COLO829 (cell line): ENCODE measurements at places on chromosomes 5 and 9.
A peak's percentile ranks its signal among the peaks of the same experiment; 100 is the strongest.

- no peak for DNase-seq
These were observed 14.9 kb downstream of the CHD1 start for GRCh38 chr5:98913911-98914310.

DNA sequence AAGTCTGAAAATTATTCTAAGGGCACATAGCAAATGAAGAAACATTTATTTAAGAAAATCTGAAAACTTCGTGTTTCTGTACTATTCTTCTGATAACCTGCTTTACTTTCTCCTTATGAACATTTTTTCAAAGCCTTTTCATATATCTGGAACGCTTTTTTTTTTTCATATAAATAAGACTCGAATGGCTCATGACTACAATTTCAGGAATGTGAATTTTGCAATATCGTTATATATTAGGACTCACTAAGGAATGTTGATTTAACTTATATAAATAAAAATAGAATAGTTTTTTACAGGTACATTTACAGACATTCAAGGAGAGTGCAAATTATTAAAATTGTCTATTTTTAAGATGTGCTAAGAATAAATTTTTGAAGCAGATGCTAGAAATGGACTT is 42.9 kb downstream of the GPBP1 start:
- no peak for DNase-seq

DNA sequence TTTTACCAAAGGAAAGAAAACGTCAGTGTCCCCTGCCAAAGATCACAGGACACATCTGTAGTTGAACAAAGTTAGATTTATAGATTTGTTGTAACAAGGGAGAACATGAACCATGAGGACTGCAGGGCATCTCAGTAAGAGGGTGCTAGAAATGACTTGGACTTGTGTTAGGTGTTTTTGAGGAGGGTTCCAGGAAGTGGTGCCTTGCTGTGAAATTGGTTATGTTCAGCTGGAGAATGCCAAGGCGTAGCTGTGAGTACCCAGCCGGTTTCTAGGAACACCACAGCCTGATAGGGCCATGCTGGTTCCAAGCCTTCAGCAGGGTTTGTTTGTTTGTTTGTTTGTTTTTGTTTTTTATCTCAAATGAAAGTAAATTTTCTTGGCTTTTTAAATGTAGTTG is 5.3 kb downstream of the SPEF2 start:
- no peak for DNase-seq

DNA sequence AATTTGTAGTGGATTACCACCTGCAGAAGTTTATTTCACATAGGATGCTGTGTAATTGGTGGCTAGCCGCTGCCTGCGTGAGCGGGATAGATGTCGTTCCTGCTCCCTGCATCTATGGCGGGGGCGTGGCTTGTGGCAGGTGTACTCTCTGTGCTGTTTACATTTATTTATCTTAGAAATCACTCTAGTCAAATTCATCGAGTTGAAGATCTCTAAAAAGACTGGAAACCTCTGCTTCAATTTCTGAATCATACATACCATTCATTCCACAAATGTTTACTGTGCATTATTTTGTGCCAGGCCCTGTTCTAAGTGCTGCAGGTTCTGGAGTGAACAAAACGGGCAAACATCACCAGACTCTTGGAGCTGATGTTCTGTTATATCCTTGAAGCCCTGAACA is 11.9 kb downstream of the ROPN1L start:
- no peak for DNase-seq

DNA sequence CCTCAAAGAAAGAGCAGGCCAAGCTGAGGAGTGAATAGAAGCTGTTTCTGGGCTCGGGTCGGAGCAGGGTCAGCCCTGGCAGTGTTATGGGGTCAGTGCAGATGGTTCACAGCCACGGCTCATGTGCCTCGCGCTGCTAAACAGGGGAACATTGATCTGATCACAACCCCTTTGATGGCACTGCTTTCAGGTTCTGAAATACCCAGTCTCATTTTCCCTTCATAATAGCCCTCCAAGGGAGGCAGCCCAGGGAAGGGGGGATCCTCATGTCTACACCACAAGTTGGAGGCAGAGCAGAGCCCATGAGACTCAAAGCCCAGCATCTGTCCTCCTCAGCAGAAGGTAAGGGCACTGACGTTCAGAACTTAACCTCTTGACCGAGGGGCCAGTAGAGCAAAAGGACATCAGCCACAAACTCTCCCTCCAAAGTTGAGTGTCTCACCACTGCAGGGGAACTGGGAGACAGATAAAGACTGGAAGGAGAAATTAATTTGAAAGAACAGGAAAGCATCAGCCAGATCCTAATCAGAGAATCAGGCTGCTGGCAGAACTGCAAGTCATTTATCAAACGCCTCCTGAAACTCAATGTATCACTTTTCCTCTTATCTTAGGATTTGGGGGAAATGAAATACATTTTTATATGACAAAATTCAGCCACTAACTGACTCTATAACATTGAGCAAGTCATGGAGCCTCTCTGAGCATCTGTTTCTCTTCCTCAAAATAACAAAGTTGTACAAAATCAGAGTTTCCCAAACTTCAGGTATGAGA is 110.6 kb downstream of the SH3TC2 start:
- no peak for DNase-seq

- DNase-seq, result no peak
These were observed 34.2 kb upstream of the IL7R start for GRCh38 chr5:35822511-35822910.

GRCh38 chr5:29230591-29230990 is 1962.9 kb upstream of the CDH6 start:
- no peak for DNase-seq

GRCh38 chr9:96078897-96079490 is 203.5 kb downstream of the ERCC6L2 start:
- no peak for DNase-seq

GRCh38 chr9:69949396-69949795 is 94.3 kb upstream of the MAMDC2 start:
- DNase-seq, result no peak

DNA sequence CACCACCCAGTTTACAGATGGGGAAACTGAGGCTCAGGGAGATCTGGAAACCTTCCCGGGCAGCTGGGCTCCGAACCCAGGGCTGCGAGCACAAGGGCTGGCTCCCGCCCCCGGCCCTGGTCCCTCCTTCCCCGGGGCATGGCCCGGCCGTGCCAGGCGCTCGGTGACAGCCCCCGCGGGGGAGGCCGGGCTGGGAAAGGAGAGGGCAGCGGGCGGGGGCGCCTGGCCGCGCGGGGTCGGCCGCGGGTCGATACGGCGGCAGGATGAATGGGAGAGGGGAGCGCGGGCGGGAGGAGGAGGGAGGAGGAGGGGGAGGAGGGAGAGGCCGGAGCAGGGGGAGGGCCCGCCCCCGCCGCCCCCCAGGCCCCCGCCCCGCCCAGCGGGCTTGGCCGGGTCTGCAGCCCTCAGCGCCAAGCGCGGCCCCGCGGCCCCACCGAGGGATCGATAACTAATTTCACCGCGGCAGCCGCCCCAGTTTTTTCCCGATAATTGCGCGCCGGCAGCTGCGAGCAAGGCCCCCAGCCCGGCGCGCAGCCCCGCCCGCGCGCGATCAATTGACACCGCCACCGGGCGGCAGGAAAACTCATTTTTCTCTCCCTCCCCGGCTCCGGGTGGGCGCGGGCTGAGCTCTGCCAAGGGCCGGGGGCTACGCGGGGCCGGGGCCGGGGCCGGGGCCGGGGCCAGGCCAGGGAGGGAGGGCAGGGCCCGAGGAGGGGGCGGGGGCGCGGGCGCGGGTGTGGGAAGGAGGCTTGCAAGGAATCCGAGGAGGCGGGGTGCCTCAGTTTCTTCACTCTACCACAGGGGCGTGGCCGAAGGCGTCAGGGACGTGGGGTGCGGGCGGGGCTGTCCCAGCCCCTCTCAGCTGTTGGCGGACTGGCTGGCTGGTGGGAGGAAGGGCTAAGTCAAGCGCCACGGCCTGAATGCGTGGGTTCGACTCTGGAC is 52.1 kb downstream of the C9orf50 start:
- no peak for DNase-seq

- peak; percentile 93 for DNase-seq
These were observed 46.5 kb downstream of the GNA14 start for GRCh38 chr9:77601476-77602099.

- DNase-seq, result no peak
These were observed 9.8 kb upstream of the UBE2D2 start for GRCh38 chr5:139551191-139551889.

DNA sequence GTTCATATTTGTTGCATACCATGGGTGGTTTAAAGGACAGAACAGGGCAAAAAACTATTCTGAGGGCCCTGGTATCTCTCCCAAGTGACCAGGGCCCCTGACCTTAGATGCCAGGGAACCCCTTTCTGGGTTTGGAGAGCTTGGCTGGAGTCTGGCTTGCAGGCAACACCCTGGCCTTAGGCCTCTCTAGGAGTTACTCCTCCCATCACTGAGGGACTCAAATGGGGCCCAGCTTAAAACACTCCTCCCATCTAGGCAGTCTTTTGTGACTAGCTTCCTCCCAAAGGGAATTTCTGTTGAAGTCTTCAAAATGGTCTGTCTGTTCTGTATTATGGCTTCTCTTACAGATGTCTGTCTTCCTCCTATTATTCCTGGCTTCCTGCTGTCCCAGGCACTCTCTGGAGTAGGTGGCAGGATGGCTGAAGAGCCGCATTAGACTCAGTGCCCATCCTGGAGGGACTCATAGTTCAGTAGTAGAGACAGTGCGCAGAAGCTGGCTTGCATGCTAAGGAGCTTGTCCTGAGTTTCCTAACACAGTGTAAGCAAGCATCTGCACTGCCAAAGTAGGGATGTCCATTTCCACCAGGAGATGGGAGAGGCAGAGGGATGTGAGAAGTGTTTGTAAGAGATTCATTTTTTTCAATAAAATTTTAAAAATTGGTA is 10.0 kb downstream of the COL15A1 start:
- DNase-seq, result no peak

GRCh38 chr9:98894761-98895160 is 48.9 kb upstream of the COL15A1 start:
- no peak for DNase-seq

DNA sequence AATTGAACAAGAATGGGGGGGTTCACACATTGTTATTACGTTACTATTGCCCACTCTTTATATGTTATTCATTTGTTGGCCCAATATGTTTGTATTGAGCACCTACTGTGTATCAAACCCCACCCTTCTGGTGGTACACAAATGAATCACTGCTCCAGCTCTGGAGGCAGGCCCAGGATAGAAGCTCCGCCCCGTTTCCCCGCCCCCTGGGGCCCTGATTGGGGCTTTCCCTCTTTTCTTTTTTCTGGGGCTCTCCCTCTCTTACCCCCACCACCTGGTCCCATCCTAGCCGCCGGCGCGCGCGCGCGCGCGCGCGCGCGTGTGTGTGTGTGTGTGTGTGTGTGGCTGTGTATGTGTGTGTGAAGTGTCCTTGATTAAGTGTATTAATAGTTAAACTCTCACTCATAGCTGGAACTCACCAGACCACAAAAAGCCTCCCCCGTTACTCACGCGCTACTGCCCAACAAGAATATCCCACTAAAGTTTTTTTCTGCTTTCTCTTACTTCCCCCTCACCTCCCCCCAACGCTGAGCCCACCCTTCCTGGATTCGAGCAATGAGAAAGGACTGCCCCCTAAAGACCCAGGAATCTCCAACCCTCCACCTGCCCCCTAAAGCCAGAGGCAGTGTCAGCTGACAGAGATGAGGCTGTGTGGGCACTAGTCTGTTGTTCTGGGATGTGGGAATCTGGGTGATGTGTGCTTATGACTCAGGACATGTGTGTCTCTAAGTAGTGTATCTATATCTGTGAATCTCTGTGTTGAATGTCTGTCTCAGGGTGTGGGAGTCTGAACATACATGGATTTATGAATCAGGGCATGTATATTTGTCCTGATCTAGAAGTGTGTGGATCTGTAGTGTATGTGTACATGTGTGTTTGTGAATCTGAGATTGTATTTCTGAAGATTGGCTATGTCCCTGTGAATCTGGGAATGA is 4.0 kb downstream of the CXXC5 start:
- DNase-seq, result peak; percentile 77

DNA sequence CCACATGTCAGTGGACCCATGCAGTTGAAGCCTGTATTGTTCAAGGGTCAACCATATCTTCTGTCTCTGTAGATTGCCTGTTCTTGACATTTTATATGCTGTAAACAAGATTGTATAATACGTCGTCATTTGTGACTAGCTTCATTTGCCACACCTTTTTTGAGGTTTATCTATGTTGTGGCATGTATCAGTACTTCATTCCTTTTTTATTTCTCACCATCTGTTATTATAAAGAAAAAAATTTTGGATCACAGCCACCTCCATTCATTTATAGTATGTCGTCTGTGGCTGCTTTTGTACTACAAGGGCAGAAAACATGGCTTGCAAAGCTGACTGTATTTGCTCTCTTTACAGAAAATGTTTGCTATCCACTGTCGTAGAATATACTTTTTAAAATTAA is 72.4 kb downstream of the TEK start:
- DNase-seq, result no peak

DNA sequence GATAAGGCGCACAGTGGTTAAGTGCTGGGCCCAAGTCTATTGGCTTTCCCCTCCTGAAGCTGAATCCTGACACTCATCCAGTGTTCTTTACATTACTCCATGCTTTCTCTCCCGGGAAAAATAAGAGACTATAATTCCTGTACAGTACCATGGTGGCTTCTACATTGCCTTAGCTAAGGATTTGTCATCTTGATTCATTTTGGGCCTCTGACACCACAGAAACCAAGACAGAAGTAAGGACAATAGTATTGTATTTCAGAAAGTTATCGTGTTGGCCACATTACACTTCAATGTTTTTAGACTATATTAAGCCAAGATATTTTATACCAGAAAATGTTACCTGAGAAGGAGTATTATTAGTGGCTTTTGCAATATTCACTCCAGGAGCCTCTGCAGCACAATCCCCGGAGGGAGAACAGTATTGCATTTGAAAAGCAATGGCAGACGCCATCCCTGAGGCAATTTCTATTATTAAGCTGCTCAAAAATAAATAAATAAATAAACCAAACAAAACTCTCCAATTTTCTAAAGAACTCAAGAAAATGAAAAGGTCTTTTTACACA is 267.9 kb downstream of the ENC1 start:
- no peak for DNase-seq

DNA sequence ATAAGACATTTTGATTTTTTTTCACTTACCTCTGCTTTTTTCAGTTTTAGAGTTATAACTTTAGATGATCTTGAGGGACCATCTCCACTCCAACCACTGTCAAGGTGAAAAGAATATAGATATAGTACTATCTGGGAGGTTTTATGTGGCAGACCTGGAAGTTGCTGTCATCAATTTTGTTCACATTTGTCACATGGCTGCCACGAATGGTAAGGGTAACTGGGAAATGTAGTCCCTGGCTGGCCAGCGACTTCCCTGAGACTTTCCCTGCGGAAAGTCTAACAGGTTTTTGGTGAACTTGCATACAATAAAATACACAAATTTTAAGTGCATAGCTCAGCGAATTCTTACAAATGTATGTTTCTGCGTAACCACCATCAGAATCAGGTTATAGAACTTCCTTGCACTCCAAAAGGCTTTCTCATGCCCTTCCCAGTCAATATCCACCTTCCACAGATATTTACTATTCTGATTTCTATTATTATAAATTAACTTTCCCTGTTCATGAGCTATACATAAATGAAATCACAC is 121.5 kb downstream of the MAT2B start:
- DNase-seq, result no peak

DNA sequence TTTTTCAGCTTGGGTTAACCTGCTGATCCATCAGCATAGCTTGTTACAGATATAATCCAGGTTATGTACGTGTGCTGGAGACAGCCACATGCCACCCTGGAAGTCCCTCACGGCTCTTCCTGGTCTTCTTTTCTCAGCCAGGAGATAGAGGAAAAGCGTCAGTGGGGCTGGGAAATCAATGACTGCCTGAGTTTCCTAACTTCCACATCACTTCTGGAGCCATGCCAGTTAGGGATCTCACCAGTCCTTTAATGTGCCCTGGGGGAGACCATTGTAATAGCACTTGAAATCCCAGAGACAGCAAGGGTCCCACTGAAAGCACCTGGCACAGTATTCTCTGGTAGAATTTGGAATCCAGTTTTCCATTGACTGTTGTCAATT is 29.2 kb downstream of the ANXA2R start:
- no peak for DNase-seq
